ENCODE measurements at places on chromosomes 4 and X.

- no peak for DNase-seq
These were observed 1.1 kb downstream of the HSPA4L start for GRCh38 chr4:127783026-127783769.

- no peak for DNase-seq
These were observed 121.3 kb downstream of the PRDM5 start for GRCh38 chr4:120801137-120801758.

DNA sequence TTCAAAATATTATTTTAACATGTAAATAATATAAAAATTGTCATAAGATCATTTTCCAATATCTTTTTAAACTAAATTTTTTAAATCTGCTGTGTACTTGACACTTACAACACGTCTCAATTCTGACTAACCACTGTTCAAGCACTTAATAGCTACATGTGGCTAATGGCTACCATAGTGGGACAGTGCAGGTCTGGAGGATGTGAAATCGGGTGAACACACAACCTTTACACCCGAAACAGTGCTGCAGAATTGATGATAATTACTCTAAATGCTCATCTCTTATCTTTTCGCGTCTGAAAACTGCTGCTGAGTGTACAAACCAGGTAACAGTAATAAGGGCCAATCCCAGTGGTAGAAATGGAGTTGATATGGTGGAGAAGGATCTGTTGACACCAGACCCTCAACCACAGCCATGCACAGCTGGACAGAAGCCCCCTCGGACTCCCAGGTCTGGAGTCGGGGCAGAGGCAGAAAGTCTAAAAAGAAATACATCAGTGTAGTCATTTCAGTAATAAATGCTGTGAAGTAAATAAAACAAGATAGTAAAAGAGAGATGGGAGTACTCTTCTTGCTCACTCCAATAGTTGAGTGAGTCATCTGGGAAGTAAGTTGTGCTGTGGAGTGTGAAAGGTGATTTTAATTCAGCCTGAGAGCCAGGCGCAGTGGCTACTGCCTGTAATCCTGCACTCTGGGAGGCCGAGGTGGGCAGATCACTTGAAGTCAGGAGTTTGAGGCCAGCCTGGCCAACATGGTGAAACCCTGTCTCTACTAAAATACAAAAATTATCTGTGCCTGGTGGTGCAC lies 150.0 kb downstream of the CBR4 start:
- no peak for DNase-seq

- no peak for DNase-seq
These were observed 104.9 kb downstream of the PCDH18 start for GRCh38 chr4:137427411-137427810.

- no peak for DNase-seq
These were observed 9.9 kb upstream of the CT47C1 start for GRCh38 chrX:119062750-119063374.

DNA sequence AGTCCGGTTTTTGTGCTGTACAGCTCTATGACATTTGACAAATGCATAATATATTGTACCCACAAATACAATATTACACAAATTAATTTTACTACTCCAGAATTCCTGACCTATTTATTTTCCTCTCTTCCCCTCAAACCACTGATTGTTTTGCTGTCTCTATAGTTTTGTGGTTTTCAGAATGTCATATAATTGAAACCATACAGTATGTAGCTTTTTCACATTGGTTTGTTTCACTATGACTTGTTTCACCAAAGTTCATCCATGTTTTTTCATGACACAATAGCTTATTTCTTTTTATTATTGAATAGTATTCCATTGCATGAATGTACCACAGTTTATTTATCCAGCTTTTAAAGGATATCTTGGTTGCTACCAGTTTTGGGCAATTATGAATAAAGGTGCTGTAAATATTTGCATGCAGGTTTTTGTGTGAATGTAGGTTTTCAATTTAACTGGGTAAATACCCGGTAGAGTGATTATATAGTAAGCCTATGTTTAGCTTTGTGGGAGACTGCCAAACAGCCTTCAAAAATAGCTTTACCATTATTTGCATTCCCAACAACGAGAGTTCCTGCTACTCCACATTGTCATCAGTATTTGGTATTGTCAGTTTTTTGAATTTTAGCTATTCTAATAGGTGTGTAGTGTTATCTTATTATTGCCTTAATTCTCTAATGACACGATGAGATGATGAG lies 25.9 kb downstream of the RNF175 start:
- DNase-seq = no peak

GRCh38 chr4:53014881-53015280 lies 152.8 kb downstream of the RASL11B start:
- no peak for DNase-seq

GRCh38 chrX:65034292-65034667 lies 58.0 kb upstream of the ZC4H2 start:
- no peak for DNase-seq

GRCh38 chrX:34656842-34657725 lies at the start of gene TMEM47:
Gene TMEM47 (minus strand): TSS chrX:34657285. CDS start chrX:34657029, 256 bp downstream.
- peak; percentile 65 for DNase-seq

- no peak for DNase-seq
These were observed 99.1 kb downstream of the PJA1 start for GRCh38 chrX:69066021-69066757.

GRCh38 chr4:78478523-78478922 lies 73.0 kb upstream of the ANXA3 start:
- no peak for DNase-seq

GRCh38 chr4:144970597-144970996 lies 127.4 kb downstream of the ANAPC10 start:
- no peak for DNase-seq

DNA sequence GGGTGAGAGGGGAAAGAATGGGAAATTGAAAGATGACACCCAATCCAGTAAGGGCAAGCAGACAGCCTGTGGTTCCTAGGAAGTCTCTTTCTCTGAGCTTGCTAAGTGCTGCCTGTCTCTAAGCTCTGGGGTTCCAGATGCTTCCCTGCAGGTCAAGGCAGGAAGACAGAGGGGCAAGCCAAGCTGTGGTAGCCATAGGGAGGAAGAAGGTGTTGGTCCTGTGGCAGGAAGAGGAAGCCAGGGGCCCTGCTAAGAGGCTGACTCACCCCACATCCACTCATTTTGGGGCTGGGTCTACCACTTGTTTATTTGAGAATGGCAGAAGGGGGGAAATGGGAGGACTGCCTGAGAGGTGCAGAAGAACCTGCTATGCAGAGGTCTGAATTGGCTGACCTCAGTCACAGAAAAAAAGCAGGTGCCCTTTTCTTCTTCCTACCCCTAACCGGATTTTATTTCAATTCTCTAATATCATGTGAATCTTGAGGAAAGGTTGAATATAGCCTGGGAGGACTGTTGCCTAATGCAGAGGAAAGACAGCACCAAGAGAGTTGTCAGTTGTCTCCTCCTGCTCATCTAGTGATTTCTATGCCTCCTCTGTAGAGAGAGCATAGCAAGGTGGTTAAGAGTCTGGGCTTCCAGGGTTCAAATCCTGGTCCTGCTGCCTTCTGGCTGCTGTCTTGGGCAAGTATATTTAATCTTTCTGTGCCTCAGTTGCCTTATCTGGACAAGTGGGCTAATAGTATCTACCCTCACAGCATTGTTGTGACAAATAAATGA lies 27.4 kb downstream of the HOPX start:
- no peak for DNase-seq

GRCh38 chr4:101695176-101695575 lies 95.4 kb upstream of the BANK1 start:
- no peak for DNase-seq

DNA sequence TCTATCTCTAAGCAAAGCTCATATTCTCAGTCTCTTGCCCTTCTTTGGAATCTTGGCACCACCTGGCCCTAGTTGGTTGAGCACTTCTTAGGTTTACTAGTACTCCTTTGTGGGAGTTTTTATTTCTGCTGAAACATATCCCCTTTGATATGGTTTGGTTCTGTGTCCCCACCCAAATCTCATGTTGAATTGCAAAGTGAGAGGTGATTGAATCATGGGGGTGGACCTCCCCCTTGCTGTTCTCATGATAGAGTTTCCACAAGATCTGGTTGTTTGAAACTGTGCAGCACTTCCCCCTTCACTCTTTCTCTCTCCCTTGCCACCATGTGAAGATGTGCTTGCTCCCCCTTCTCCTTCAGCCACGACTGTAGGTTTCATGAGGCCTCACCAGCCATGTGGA lies 22.2 kb upstream of the SYNPO2 start:
- no peak for DNase-seq
